DMS79 (cell line): ENCODE measurements at places on chromosomes 3 and 15.
A peak's percentile ranks its signal among the peaks of the same experiment; 100 is the strongest.

DNA sequence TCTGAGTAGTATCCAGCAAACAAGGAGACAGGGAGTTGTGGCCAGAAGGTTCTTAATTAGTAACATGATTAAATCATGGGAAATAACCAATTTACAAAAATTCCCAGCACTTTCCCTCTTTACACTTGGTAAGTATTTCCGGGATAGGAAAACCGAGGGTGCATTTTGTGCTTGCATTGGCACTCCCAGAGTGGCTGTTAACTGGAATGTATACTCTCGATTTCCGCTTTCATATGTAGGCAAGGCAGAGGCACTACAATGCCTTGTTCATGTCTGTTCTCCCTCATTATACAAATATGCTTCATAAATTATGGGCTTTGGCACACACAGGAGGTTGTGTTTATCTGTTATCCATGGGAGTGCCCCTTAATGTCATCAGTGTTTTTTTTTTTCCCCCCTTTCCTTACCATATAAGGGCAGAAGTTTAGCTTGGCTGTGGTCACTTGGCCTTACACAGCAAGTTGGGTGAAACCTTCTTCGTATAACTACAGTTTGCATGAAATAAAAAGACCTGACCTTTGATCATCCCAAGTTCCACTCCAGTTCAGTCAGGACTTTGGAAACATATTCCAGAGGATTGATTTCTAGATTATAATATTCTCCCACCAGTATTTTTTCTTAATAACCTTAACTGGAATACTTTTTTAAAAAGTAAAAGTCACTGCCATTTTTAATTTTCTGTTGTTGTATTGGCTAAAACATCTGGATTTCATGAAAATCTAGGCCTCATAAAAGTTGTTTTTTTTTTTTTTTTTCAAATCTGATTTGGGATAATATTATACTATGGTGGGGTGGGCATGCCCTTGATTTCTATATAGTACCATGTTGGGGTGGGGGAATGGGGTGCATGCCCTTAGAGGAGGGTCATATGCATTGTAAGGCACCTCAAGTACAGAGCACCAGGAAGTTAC lies 8.9 kb downstream of the TPM1 start:
- peak; percentile 5 for DNase-seq

GRCh38 chr15:67096546-67097294 lies 31.3 kb downstream of the SMAD3 start:
- DNase-seq: no peak

DNA sequence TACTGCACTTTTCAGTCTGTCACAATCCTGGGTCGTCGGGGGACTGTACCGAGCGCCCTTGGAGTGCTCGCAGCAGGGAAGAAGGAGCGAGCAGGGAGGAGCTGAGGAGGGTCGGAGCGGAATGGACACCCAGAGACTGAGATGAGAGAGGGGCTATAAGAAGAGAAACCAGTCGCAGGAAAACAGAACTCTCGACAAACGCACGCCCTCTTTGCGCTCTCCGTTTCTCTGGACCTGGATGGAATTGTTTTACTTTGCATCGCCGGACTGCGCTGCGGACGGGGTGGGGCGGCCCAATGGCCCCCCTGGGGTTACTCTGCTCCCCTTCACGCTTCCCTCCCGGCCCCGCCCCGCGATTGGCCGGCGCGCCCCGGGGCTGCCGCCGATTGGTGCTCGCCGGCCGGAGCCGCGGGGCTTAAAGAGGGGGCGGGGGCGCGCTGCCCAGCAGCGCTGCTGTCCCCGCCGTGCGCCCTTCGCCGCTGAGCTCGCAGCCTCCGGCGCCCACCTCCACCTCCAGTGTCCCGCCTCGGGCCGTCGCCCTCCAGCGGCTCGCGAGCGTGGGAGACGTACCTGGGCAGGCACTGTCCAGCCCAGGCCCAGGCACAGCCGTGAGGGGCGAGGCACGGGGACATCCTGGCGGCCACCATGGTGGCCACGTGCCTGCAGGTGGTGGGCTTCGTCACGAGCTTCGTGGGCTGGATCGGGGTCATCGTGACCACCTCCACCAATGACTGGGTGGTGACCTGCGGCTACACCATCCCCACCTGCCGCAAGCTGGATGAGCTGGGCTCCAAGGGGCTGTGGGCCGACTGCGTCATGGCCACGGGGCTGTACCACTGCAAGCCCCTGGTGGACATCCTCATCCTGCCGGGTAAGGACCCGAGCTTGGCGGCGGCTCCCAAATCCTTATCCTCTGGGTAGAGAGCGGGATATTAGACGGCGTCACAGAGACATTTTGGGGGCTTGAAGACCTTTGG lies at the start of gene CLDN11:
Gene CLDN11 (plus strand): TSS at position 447 of the 977 bp plus-strand sequence. CDS start 199 bp downstream, at position 646.
- DNase-seq: peak; percentile 45

- no peak for DNase-seq
Observed at GRCh38 chr3:37861620-37862041, at the start of gene CTDSPL. CTDSPL (plus strand) TSS chr3:37861880; CDS start chr3:37862200, 320 bp downstream.

DNA sequence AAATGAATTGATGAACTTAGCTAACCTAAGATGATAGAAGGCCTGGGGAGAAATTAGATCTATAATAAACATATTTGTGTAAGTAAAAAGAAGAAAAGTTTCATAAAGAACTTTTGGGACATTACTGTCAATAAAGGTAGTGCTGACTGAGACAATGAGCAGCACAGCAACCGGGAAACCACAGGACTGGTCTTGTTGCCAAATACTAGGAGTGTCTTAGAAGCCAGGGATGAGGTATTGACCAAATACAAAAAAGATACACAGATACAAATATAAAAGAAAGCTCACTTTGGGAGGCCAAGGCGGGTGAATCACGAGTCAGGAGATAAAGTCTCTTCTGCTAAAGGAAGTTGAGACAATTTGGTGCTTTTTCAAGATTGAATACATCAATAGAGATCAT lies 362.4 kb upstream of the ZNF385D start:
- DNase-seq: no peak

DNA sequence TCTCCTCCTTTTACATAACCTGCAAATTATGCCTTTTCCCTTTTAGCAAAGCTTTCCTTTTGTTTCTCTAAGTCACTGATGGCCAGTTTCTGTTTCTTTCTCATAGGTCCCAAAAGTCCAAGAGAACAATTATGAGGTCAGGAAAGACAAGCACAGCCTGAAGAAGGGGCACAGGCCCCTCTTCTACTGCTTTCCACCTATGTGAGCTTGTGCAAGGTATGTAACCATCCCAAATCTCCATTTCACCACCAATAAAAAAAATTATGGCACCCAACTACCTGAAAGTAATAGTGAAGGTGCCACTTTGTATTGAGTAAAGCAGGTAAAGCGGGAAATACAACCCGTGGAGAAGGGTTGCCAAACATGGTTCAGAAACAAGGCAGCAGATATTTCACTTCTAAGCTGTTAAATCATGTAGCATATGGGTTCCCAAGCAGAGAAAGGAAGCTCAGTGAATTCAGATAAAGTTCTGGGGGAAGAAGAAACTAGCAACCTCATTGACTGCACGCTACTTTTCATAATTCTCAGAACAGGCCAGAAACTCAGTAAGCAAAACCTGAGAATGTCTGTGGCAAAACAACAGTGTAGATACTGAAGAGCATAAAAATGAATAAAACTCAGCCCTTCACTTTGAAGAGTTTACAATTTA lies 4.2 kb downstream of the PLOD2 start:
- DNase-seq: no peak

GRCh38 chr15:81270781-81271491 lies 53.0 kb downstream of the STARD5 start:
- DNase-seq: no peak
